ENCODE measurements at places on chromosomes 16 and 17. TPM values are rescaled to one million over a fixed set of nuclear protein-coding genes. Genes with fewer than 3 reads are reported as not detected.

TPSAB1 gene
- not detected for total RNA-seq

ST6GALNAC2 gene
- total RNA-seq = 0.58 TPM

BEAN1 gene
- total RNA-seq = 5.4 TPM

ITGAX gene
- total RNA-seq = 1.1 TPM

MYH10 gene
- 21.3 TPM for total RNA-seq

ABCC12 gene
- total RNA-seq = 0.05 TPM

SLC13A2 gene
- 0.12 TPM for total RNA-seq

CCL2 gene
- 8.5 TPM for total RNA-seq

OTOA gene
- total RNA-seq = 0.10 TPM

FOXN1 gene
- 0.05 TPM for total RNA-seq

ANKRD40 gene
- total RNA-seq = 48.8 TPM

TTYH2 gene
- 1.7 TPM for total RNA-seq

CRHR1 gene
- 0.09 TPM for total RNA-seq

ZP2 gene
- not detected for total RNA-seq

CSF3 gene
- 0.70 TPM for total RNA-seq

CSH2 gene
- not detected for total RNA-seq

PRM3 gene
- total RNA-seq = not detected
